Caco-2 (cell line): ENCODE measurements at places on chromosomes 1 and 21. TPM values are rescaled to one million over a fixed set of nuclear protein-coding genes. Genes with fewer than 3 reads are reported as not detected.

The JAM2 gene
- 0.20 TPM in 1 of 2 replicates, not detected in the other for total RNA-seq

The CHRM3 gene
- total RNA-seq, result 6.8 and 8.6 TPM in 2 replicates

The PLA2G2F gene
- not detected in 2 replicates for total RNA-seq

The CLCA1 gene
- total RNA-seq, result not detected in 2 replicates

The CD84 gene
- not detected in 2 replicates for total RNA-seq

The FNDC10 gene
- 13.6 and 15.6 TPM in 2 replicates for total RNA-seq

The CEP104 gene
- total RNA-seq, result 35.6 and 36.0 TPM in 2 replicates

The KIF17 gene
- total RNA-seq, result 1.3 and 1.5 TPM in 2 replicates

The MMEL1 gene
- not detected in 2 replicates for total RNA-seq

The NR5A2 gene
- total RNA-seq, result 6.5 and 9.1 TPM in 2 replicates

The TMPRSS3 gene
- total RNA-seq, result not detected in 2 replicates
